ENCODE measurements at places on chromosomes 2 and 18. TPM values are rescaled to one million over a fixed set of nuclear protein-coding genes. Genes with fewer than 3 reads are reported as not detected.

DNA sequence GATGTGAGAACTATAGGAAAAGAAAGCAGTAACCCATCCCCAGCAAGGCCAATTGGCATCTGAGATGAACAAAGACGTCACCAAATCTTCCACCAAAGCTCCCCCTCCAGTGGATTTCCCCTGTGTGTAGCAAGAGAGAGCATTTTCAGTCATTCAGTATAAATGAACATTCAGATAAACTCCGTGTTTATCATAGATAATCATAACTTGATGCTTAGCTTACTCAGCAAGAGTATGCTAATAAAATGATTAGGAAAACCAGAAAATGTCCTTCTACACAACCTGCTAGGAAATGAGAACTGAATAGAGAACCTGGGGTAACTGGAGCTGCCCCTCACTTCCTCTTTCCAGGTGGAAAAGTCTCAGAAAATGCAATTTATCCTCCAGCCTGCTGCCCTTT is 198.0 kb upstream of the CCDC150 start:
- DNase-seq, result no peak

- no peak for DNase-seq
Observed at GRCh38 chr2:134911400-134911785, 7.2 kb upstream of the CCNT2 start.

GRCh38 chr18:26293982-26294381 is 67.7 kb downstream of the TAF4B start:
- DNase-seq, result no peak

DNA sequence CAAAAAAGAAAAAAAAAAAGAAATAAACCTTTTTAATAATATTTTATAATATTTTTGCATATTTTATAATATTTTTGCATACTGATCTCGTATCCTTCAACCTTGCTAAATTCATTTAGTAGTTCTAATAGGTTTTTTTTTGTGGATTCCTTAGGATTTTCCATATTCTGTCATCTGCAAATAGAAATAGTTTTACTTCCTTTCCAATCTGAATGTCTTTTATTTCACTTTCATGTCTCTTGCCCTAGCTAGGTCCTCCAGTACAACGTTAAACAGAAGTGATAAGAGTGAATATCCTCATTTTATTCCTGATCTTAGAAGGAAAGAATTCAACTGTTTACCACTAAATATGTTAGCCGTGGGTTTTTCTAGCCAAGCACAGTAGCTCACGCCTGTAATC is 13.7 kb downstream of the LMAN2L start:
- DNase-seq, result no peak

GRCh38 chr2:222372993-222373392 is 51.4 kb upstream of the SGPP2 start:
- no peak for DNase-seq

DNA sequence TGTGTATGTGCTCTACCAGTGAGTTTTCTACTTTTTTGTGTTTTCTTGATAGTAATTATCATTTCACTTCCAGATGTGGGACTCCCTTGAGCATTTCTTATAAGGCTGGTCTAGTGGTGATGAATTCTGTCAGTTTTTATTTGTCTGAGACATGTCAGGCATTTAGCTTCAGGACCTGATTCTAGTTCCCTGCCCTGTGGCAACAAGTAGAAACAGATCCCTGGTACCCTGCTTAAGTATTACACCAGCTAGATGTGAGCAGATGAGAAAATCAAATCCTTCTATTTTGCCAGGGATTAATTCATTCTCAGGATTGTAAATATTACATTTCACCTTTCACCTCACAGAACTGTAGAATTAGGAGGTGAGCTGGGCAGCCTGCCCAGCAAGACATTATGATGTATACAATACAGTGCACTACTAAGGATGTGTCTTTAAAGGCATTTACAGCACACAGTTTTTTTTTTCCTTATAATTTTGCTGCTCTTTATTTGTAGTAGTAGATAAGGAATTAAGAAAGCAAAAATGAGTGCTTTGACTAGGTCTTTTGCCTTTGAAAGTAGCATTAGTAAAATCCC is 35.1 kb downstream of the GALM start:
- DNase-seq, result no peak

DNA sequence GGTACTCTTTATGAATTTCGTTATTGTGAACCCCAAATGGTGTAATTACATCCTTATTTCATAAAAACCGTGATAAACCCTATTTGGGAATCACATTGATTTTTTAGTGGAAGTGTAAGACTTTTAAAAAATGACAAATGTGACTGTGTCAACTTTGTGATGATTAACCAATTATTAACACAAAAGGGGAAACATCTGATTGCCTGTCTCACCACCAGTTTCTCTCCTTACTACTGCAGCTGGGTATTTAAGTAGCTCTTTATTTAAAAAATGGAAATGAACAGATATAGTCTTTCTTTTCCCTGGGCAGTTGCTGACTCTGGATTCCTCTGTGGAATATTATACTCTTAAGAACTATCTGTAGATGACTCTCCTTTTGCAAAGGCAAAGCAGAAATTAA is 11.6 kb upstream of the RPE start:
- DNase-seq, result no peak

DNA sequence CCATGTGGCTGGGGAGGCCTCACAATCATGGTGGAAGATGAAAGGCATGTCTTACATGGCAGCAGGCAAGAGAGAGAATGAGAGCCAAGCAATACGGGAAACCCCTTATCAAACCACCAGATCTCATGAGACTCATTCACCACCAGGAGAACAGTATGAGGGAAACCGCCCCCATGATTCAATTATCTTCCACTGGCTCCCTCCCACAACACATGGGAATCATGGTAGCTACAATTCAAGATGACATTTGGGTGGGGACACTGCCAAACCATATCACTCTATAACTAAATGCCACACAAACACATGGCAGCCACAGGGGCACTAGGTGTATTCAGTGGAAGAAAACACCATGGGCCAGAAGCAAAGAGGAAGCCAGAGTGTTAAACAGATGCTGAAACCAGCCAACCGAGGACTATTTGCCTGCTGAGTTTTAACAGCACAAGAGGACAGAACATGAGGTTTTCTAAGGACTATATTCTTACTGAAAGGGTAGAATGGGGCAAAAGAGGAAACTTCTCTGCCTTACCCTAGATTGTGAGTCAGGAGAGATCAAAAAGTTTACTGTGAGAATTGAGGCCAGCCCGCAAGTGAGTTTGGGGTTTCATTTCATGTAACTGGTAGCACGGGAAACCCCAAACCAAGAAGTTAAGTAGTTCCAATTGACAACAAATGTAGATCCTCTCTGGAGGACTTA is 49.2 kb downstream of the SIGLEC15 start:
- DNase-seq, result no peak

- DNase-seq, result no peak
Observed at GRCh38 chr2:221435171-221435570, 136.9 kb downstream of the EPHA4 start.

DNA sequence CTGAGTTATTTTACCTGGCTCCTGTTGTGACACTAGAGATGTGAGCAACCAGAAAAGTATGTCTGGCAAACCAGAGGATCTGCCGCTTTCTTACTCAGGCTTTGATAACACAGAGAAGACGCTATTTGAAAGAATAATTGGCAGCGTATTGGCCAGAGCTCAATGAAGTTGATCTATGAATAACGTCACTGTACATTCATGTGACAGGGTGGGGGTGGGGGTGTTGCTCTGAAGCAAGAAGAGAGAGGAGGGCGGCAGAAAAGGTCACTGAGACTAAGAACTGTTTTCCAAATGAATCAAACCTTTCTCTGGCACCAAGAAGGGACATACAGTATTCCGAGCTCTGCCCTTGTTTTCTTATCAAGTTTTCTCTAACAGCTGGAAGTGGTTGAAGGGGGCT is 1.7 kb upstream of the ONECUT2 start:
- DNase-seq, result no peak

DSC2 gene
- total RNA-seq, result under 0.01 TPM

CCDC68 gene
- 0.26 TPM for total RNA-seq

MAP3K19 gene
- total RNA-seq, result not detected

NPPC gene
- not detected for total RNA-seq
